ENCODE measurements at places on chromosomes 11 and 22.

- peak; percentile 54 for DNase-seq
Measured at GRCh38 chr11:20599221-20600019, at the start of gene SLC6A5. Gene SLC6A5 (plus strand): TSS chr11:20599608. CDS start chr11:20599673, 65 bp downstream.

- no peak for DNase-seq
Measured at GRCh38 chr11:64186492-64187165, 658 bp downstream of the STIP1 start.

DNA sequence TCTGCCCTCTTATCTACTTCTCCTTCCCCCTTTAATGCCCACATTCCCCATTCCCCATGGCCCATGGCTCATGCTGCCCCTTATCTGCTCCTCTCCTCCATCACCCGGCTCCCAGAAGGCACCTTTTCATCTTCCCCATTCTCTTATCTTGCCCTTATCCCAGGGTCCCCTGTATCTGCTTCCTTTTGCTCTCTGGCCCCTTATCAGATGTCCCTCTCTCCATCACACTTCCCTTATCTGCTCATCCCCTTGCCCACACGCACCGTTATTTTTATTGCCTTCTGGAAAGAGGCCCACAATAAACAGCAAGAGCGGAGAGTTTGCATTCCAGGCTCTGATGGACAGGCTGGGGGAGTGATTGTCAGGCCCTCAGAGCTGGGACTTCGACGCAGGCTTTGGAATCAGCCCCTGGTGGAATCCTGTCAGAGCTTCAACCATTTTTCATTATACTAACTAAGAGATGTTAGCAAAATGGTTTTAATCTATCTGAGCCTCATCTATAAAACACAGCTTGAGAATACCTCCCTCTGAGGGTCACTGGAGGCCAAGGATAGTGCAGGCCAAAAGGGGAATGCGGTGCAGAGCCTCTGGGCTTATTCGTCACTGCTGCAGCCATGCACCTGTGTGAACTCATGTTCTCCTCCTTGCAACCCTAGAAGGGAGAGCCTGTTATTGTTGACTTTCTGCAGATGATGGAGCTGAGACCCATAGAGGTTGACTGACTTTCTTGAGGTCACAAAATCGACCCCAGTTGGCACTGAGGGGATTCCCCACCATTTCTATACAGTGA, 37.0 kb upstream of the LRRC55 start:
- DNase-seq = no peak

- DNase-seq = no peak
Measured at GRCh38 chr22:46636221-46637002, 16.2 kb downstream of the GRAMD4 start.

- DNase-seq = no peak
Measured at GRCh38 chr11:44693654-44694119, 33.1 kb upstream of the TSPAN18 start.

DNA sequence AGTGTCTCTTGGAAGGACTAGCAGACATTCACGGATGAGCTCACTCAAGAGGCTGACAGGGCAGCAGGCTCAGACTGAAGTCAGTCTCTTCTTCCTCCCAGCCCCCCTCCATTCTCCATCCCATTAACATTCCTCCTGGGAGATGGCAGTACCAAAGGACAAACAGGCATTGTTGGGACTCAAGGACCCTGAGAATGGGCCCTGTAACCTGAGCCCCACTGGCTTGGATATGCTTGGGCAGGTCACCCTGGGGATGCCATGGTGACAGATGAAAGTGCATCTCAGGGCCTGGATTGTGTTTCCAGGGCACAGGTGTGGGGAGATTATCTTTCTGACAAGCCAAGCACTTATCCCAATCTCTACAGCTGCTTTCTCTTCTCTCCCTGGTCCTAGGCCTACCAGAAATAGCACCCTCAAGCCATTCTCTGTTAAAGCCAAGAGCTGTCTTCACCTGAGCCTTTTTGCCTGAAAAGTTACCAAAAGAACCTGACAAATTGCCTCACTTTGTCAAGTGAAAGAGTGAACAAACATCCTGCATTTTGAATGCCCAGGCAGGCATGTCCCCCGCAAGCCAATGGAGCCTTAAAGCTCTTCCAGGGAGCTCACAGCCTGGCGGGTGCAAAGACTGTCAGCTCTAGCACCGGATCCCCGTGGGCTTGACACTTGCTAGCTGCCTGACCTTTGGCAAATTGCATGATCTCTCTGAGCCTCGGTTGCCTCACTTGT, 366.0 kb upstream of the NARS2 start:
- no peak for DNase-seq

DNA sequence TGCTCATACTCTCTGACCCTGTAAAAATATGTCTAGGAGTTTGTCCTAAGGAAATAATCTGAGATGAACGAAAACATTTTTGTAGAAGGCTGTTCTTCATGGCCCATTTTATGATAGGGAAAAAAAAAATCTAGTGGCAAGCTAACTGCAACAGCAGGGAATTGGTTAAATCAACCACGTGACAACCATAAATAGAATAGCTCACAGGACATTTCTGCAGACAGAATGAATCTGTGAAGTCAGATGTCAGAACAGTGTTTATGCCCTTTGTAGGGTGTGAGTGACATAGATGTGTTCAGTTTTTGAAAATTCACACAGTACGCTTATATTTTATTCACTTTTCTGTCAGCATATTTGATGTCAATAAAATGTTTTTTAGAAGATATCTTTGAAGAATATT, 16.1 kb downstream of the ARHGAP1 start:
- DNase-seq = peak; percentile 28

GRCh38 chr11:132220474-132220873, 850.1 kb downstream of the NTM start:
- no peak for DNase-seq

DNA sequence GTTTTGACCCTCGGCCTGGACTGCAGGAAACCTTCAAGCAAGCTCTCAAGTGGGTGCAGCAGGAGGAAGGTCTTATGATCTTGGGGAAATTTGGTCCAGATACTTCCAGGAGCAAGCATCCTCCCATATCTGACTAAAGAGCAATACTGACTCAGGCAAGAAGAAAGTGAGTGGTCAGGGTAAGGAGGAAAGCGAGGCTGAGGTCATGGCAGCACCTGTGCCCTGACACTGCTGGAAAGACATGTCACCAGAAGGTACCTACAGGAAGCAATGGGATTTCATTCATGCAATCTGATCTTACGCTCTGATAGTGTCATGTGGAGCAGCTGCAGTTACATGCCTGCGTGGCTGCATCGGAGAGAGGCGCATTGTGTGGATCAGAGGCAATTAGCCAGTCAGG, 6.5 kb upstream of the TOP3B start:
- DNase-seq = no peak

DNA sequence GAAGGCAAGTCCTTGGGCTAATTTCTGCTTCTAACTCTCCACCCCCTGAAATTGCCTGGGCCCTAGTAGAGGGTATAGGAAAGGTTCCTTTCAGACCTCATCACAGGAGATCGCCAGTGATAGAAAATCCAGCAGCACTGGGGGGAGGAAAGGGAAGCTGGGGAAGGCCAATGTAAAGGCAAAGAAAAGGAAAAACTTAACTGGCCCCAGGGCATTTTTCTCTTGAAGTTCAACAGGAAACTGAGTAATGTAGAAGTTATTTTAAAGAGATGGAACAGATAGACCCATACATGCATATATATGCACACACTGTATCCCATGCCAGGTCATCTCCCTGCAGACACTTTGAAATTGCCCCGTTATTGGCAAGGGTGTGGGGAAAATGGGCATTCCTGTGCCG, 134.0 kb downstream of the TRIM44 start:
- peak; percentile 91 for DNase-seq

GRCh38 chr11:56783448-56784041, 35.0 kb upstream of the OR9G4 start:
- DNase-seq = peak; percentile 53

DNA sequence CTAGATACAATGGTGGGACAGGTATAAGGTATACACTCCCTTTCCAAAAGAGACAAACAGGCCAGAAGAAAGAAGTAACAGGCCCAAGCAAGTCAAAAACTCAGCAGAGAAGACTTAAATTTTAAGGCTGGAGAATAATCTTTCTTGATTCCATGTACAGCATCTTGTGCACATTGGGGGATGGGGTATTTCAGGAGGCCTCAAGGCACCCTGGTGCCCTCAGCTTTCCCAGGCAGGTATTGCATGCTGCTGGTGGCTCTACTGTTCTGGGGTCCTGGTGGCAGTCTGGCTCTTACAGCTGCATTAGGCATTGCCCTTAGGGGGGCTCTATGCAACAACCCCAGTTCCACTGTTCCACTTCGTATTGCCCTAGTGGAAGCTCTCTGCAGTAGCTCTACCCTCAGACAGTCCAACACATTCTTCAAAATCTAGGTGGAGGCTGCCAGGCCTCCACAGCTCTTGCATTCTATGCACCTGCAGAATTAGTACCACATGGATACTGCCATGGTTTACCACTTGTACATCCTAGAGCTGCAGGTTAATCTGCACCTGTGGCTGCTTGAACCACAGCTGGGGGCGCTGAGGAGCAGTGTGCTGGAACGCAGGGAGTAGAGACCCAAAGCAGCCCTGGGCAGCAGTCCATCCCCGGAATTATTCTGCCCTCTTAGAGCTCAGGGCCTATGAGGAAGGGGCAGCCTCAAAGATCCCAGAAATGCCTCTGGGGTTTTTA, 4.2 kb upstream of the CTSC start:
- DNase-seq = no peak

DNA sequence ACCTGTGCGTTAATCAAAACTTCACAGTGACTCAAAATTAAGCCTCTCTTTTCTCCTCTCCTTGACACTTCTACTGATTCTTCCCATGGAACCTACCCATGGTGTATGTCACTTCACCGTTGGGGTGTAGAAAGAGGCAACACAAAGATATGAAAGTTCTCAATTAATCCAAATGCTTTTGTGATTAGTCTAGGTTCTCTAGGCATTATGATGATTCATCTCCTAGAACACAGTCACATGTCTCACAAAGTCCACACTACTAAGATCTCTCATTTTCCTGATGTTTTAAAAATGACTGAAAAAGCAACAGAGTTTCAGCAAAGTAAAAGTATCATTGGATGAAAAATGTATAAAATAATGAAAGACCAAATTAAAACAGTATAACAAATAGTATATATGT, 13.7 kb upstream of the SCGB2A2 start:
- DNase-seq = no peak

GRCh38 chr11:99865951-99866350, 821.1 kb upstream of the ARHGAP42 start:
- no peak for DNase-seq

All from COLO829 (cell line).